Mesenteric fat pad (tissue), 1 donor: ENCODE measurements at places on chromosomes 7 and 10. TPM values are rescaled to one million over a fixed set of nuclear protein-coding genes. Genes with fewer than 3 reads are reported as not detected.

SCART1 gene
- total RNA-seq: 3.3 TPM

GRCh38 chr7:158810846-158811245, 18.5 kb downstream of the ESYT2 start:
- DNase-seq: no peak

CLEC5A gene
- 2.6 TPM for total RNA-seq

GRCh38 chr7:151740081-151740851, 136.6 kb downstream of the PRKAG2 start:
- no peak for DNase-seq

DNA sequence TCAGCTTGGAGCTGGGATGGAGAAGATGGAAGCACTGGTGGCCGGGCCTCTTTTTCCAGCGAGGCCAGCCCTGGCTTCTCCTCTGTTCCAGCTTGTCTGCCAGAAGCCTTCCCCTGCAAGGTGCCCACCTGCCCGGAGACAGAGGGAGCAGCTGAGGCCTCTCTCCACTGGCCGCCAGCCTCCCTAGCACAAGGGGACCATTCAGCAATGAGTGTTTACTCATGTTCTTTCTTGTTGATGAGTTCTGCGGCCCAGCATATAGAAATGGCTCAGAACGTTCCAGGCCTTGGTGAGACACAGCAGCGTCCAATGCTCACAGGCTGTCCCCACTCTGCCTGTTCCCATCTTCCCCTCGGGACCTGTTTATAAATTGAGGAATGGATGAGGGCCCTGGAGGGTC, 47.3 kb downstream of the CHST3 start:
- DNase-seq: no peak

- no peak for DNase-seq
Observed at GRCh38 chr10:110170142-110170971, 37.0 kb upstream of the MXI1 start.

SPDYE6 gene
- total RNA-seq: not detected

FOXP2 gene
- total RNA-seq: 7.9 TPM

DNA sequence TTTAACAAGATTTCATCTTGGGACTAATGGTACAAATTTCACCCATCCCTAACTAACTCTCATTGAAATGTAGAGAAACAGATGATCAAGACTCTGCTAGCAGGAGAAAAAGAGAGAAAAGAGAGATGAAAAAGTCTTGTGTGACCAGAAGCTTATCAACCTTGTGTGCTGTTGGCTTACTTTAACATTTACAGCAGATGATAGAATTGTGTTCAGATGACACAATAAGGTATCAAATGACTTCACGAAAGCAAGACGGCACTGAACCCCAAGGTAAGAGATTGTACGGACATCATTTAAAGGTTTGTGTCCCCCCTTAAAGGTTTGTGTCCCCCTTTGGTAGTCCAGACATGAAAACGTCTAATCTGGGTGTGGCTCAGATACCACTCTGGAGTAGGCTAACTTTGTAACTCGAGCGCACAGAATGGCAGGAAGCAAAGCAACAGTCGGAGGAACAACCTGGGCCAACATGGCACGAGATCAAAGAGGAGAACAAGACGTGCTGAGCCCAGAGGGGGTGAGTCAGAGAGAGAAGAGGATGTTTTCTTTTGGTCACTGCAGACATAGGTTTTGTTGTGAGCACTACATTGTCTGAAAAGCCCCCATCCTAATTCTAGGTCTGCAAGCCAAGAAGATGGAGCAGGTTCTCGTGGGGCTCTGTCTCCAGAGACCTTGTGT, 10.4 kb upstream of the LMBR1 start:
- no peak for DNase-seq

- peak; percentile 82 for DNase-seq
Observed at GRCh38 chr7:140039896-140040295, 22.9 kb downstream of the PARP12 start.

DNA sequence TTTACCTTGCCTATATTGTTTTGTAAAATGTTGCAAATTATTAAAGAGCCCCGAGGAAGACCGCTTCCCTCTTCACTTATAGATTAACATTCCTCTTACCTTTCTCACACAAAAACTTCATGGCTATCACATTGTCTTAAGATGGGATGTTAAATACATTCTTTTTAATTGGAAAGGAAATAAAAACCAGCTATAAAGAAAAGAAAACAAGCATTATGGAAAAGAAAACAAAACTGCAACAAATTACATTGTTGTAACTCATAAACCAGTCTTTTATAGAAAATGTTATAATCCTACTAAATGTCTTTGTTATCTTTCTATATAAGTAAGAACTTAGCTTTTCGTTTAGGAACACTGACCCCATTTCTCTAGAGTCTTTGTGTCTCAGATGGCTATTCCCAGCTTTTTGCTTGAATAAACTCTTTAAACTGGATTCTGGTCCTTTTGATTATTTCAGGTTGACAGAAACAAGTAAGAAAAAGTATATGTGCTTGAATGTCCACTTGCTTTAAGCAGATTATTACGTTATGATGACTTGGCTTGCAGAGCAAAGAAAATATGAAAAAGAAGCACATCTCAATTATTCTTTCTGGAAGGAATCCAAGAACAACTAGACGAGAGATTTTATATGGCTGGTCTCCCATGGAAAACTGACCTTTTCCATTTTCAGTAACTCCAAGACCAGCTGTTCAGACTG, 128.2 kb downstream of the AKR1D1 start:
- no peak for DNase-seq

DNA sequence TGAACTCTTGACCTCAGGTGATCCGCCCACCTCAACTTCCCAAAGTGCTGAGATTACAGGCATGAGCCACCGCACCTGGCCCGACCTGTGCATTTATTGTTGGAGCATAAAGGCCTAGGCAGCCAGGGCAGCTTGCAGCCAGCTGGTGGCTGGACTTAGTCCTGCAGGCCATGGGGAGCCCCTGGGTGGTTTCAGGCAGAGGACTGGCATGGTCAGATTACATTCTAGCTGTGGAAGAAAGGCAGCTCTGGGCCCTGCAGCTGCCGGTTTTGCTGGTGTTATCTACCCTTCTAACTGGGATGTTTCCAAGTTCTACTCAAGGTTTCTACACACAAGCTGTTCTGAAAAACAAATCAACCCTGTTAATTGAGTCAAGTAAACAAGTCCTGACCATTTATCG, 22.7 kb upstream of the MKRN1 start:
- DNase-seq: no peak

DPP6 gene
- total RNA-seq: 0.58 TPM

- DNase-seq: no peak
Observed at GRCh38 chr7:92682330-92682729, 92.1 kb upstream of the FAM133B start.

GRCh38 chr10:81814842-81815241, 60.2 kb upstream of the NRG3 start:
- no peak for DNase-seq

TMEM270 gene
- total RNA-seq: not detected

DNA sequence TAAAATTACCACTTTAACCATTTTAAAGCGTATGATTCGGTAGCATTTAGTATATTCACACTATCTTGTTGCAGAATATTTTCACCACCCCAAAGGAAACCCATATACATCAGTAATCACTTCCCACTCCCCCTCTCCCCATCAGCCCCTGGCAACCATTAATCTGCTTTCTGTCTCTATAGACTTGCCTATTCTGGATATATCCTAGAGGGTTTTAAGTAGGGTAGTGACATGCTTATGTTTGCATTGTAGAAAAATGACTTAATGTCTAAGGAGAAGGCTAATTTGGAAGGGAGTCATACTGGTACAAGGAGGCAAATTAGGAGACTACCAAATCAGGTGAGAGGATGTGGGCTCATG, 42.6 kb upstream of the TRIL start:
- no peak for DNase-seq

SLC26A5 gene
- total RNA-seq: 0.19 TPM

TUBB8 gene
- total RNA-seq: not detected

GRCh38 chr7:17298840-17299482, 509 bp downstream of the AHR start:
- peak; percentile 92 for DNase-seq

SKIDA1 gene
- 0.58 TPM for total RNA-seq

MAGI2 gene
- 9.7 TPM for total RNA-seq

- no peak for DNase-seq
Observed at GRCh38 chr10:6023661-6024333, 38.4 kb downstream of the IL2RA start.

NOLC1 gene
- 50.2 TPM for total RNA-seq

GRCh38 chr7:38451840-38452239, 178.4 kb upstream of the TARP start:
- DNase-seq: no peak

- DNase-seq: no peak
Observed at GRCh38 chr10:62514079-62514693, 140.0 kb downstream of the ZNF365 start.

- DNase-seq: no peak
Observed at GRCh38 chr7:108261560-108262255, 131.5 kb upstream of the LAMB4 start.

- DNase-seq: no peak
Observed at GRCh38 chr10:61902445-61903220, 1.1 kb downstream of the ARID5B start.

DNA sequence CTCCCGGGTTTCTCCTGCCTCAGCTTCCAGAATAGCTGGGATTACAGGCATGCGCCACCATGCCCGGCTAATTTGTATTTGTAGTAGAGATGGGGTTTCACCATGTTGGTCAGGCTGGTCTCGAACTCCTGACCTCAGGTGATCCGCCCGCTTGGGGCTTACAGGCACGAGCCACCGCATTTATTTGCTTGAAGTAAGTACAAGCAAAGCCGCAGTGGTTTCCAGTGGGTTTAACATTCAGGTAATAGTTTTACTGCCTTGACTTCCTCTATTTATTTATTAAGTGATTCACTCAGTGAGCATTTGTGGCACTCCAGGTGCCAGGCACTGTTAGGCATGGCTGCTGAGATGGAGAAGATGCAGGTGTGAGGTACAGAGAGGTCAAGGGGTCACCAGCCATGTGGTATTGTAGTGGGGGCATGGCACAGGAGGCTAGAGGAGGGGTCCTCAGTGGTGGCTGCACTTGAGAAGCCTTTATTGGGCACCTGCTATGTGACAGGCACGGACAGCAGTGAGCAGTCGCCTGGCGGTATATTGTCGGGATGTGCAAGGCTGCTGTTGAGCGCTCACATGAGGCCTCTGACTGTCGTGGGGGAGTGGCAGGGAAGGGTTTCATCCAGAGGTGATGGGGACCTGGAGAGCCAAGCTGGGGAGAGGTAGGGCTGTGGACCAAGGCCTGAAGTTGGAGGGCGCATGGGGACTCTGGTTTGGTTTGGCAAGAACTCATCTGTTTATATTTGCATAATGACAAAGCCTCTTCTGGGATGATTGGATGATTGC, 54.9 kb downstream of the DOCK1 start:
- peak; percentile 80 for DNase-seq

GRCh38 chr7:105131033-105131656, 117.1 kb downstream of the KMT2E start:
- no peak for DNase-seq
